Posterior vena cava (tissue), 2 donors: ENCODE measurements at places on chromosomes 6 and 20. TPM values are rescaled to one million over a fixed set of nuclear protein-coding genes. Genes with fewer than 3 reads are reported as not detected.
A peak's percentile ranks its signal among the peaks of the same experiment; 100 is the strongest.

DNA sequence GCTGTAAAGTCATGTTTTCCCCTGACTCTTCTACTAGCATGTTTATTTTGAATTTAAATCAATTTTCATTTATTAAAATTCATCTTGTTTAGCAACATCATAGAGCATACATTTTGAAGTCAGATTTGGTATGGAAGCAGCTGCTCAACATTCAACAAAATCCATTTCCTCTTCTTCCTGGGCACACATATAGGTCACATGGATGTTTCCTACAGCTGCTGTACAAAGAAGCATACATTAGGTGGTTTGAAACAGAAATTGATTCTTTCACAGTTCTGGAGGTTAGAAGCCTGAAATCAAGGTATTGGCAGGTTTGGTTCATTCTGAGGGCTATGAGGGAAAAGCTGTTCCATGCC, 495.2 kb downstream of the RFPL4B start:
- DNase-seq, result no peak

HTR1E gene
- not detected for total RNA-seq

TSPO2 gene
- total RNA-seq, result not detected

DNA sequence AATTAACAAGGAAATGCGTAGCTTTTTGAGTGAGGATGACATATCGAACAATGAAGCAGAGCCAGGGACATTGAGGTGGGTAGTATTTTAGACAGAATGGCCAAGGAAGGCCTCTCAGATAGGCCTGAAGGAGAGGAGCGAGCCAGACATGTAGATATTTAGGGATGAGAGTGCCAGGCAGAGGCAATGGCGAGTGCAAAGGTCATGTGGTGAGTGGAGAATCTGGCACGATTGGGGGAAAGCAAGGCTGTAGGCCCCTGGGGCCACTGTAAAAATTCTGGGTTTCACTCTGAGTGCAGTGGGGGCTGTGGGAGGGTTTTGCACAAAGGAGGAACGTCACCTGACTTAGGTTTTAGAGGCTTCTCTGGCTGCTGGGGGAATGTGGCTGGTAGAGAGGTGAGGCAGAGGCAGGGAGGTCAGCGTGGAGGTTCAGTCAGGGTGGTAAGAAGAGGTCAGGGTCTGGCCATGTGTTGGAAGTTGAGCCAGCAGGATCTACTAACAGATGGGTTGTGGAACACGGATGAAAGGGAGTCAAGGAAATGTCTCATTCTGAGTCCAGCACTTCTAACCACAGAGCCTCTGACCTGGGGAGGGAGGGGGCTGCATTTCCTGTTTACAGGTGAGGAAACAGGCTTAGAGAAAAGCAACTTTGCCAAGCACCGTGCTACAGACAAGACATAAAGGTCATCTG, 11.3 kb downstream of the SIRPA start:
- no peak for DNase-seq

DNA sequence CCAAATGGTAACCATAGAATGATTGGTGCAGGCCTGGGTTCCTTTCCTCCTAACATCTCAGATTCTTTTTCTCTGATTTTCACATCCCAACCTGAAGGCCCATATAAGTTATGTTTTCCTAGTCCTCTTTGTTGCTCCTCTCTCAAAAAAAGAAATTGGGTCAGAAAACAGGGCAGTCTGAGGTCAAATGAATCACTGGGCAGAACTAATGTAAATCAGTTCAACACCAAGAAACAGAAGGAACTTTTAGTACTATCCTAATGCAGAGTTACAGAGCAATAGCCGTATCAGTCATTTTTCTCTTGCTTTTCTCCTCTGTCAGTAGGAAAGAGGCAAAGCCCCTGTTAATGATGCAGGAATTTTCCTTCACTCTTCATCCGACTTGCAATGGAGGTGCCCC, 11.0 kb upstream of the TPD52L1 start:
- no peak for DNase-seq

- DNase-seq, result peak; percentile 76
Measured at GRCh38 chr20:58228484-58229197, at the start of gene ANKRD60. Gene ANKRD60, minus strand, starts transcription at chr20:58228653. Its CDS starts 0 bp downstream, at chr20:58228653.
